Hepatocyte (in vitro differentiated cells): ENCODE measurements at places on chromosomes 1 and 21. TPM values are rescaled to one million over a fixed set of nuclear protein-coding genes. Genes with fewer than 3 reads are reported as not detected.

- H3K27ac ChIP-seq, result no peak overlapping the region
- H3K36me3 ChIP-seq, result no peaks in the 10 kb centered on the region
- DNase-seq, result peak; percentile 3
Observed at GRCh38 chr1:31799895-31800673, 15.7 kb downstream of the SPOCD1 start.

DNA sequence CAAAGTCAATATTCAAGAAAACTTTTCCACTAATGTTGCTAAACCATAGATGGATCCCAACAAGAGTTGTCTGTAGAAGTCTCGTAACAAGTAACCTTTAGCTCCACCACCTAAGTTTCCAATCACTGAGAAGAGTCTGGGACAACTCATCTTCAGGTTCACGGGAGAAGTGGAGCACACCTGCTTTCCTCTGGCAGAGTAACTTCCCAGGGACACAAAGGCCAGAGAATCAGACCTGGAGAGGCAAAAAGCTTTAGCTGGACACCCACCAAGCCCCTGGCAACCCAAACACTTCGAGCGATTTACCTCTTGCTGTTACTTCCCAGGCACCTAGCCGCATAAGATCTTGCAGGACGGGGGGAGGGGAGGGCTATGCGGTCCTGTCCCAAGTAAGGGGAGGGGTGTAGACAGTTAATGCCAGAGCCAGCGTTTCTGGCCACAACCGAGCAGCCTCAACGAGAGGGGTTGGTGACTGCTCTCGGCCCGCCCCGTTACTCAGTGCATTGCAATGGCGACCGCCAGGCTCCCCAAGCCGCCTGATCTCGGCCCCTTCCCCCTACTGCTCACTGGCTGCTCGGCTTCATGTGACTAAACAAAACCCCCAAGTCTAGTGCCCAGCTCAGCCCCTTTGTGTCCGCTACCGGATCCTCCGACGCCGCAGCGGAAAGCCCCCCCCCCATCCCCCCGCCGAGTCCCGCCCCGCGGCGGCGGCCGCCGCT is 709 bp downstream of the ZNF644 start:
- H3K4me3 ChIP-seq, result peak overlapping the region; percentile 81
- peak; percentile 88 for DNase-seq
- peaks cover 24% of the 10 kb centered on the region for H3K4me1 ChIP-seq
- H3K27ac ChIP-seq, result peak overlapping the region; percentile 100
- H3K27me3 ChIP-seq, result no peaks in the 10 kb centered on the region

DNA sequence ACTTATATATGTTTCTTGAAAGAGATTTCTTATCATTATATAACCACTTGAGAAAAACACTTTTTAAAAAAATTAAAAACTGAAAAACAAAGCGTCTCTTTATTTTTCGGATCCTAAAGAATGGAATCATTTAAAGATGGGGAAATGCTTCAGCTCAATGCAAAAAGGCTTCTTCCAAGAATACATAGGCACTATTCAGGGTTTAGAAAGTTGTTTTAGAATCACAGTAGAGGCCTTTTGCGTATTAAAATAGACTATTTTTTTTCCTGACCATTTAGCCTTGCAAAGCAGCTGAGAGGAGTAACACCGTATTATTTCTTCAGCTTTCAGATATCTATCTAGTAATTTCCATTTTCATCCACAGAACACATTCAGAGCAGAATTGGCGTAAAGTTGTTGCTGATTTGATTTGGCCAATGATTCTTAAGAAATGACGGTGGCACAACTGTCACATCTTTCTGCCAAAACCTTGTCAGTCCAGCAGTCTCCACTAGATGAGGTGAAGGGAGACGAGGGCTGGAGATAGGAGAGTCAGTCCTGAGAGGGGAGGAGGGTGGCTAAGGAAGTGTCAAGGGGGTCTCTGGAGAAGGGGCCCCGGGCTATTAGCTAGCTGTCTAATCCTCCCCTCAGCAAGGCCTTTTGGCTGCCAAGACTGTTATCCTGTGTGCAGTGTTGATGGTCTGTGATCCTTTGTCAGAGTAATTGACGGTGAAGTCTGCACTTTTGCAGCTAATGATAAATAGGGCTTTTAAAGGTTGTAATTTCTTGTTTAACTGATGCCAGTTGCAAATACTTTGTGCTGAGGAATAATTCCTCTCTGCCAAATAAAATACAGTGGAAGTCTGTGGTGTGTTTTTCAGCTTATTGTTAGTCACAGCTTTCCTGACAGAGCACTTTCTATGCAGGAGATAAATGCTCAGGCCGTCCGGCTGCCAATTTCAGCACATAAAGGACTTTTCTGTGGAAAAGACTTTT is 34.7 kb downstream of the PRRX1 start:
- H3K36me3 ChIP-seq, result no peaks in the 10 kb centered on the region
- no peaks in the 10 kb centered on the region for H3K27me3 ChIP-seq
- no peak overlapping the region for H3K4me3 ChIP-seq
- peak overlapping the region; percentile 35 for H3K27ac ChIP-seq
- peaks cover 31% of the 10 kb centered on the region for H3K4me1 ChIP-seq

- H3K27ac ChIP-seq, result no peak overlapping the region
- no peaks in the 10 kb centered on the region for H3K27me3 ChIP-seq
- no peaks in the 10 kb centered on the region for H3K4me1 ChIP-seq
- no peak overlapping the region for H3K4me3 ChIP-seq
- no peak for DNase-seq
Observed at GRCh38 chr1:97986041-97987005, 65.5 kb upstream of the DPYD start.

DNA sequence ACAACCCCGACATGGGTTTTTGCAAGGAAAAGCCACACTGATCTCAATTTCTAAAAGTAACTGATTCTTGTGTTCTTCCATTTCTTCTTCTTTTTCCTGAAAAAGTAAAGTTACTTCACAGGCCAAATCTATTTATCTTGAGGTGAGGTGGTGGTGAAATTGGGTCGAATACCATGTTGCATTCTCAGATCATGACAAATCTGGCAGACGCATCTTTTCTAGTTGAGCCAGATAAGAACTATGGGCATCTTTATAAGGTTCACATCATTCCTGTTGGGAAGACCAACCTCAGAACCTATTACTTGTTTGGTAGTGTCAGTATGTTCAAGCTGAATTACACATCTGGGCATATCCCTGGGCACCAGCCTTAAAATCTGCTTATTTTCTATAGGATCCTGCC is 78.6 kb upstream of the USP25 start:
- DNase-seq, result no peak
- no peaks in the 10 kb centered on the region for H3K36me3 ChIP-seq
- H3K27me3 ChIP-seq, result no peaks in the 10 kb centered on the region
- no peak overlapping the region for H3K27ac ChIP-seq
- no peak overlapping the region for H3K4me3 ChIP-seq
- no peaks in the 10 kb centered on the region for H3K4me1 ChIP-seq

The CR2 gene
- 0.17 and 0.36 TPM in 2 replicates for total RNA-seq

The CYP4X1 gene
- total RNA-seq, result 0.97 and 1.7 TPM in 2 replicates
